Psoas muscle (tissue), 8 donors: ENCODE measurements at places on chromosomes 16 and 17. TPM values are rescaled to one million over a fixed set of nuclear protein-coding genes. Genes with fewer than 3 reads are reported as not detected.

DNA sequence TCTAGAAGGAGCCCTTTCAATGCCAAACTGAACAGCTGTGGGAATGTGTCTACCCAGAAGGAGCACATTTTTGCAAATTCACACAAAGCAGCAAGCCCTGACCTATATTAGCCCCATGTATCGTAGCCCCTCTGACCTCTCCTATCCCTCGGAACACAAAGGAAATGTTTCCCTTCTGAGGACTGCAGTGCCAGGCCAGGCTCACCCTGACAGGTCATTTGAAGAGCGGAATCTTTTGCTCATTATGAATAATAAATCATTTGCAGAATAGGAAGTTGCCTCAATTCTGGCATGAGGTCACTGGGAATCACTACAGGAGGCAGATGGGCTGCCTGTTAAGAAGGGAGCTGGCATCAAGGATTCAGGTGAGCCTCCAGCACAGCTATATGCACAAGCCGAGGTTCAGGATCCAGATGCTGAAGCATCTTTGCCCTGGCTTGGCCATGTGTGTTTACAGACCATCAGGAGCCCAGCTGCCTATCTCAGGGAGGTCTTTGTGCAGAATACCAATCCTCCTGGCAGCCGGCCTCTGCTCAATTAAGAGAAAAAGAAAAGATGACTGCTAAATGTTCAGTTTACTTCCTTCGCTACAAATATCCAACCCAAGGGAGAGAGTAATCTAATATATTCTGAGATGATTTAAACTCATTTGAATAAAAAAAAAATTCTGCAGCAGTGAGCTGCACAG, 119.4 kb downstream of the USP31 start:
- no peak for DNase-seq

DNA sequence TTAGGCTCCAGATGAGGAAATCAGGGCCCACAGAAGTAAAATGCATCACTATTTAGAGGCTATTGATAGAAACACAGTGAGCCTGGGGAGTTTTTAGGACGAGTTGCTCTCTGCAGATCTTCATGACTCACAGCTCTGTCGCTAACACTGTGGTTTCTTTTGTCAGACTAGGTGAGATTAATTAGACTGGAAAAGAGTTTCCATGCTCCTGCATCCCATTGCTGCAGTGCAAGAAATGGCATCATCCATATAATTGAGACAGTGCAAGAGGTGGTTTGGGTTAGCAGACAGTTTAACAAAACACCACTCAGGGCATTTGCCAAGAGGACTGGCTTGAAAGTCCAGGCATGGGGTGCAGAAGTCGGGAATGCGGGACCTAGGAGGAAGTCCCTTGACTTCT, 198.8 kb upstream of the CACNG5 start:
- DNase-seq: no peak

DNA sequence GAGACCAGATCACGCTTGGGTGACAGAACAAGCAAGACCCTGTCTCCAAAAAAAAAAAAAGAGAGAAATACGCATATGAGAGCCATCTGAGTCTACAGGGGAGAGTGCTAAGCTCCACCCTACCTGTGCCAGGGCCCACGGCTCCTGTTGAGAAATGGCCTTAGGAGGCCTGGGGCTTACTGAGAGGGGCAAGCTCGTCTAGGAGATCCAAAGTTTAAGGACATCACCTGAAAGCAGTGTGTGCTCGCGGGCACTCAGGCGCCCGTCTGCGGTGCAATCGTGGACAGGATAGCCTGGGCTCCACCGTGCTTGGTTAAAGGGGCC, 14.5 kb upstream of the BAIAP2 start:
- DNase-seq: no peak

- DNase-seq: peak; percentile 87
Observed at GRCh38 chr17:2982854-2983253, 80.6 kb downstream of the OR1D5 start.

DNA sequence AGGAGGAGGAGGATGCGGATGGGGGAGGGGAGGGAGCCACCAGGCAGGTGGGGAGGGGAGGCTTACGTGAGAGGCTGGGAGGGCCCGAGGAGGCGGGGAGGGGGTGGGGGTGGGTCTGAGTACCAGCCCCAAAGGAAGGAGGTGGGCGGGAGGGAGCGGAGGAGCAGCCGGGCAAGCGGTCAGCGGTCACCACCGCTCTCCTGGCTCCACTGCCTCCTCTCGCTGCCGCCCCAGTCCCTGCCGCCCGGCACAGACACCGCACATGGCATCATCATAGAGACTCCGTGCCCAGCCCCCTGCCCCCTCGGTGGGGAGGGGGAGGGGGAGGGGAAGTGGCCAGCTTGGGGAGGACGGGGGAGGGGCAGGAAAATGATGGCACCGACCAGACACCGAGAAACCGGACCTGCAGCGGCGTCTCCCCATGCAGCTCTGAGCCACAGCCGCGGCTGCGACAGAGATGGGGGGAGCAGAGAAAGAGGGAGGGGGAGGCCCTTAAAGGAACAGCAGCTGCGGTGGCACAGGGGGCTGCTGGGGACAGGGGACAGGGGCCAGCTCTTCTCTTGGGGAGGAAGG, at the start of gene TLCD3B:
Gene TLCD3B, minus strand, starts transcription at position 431 of the 573 bp plus-strand sequence. CDS start 744 bp downstream, outside the sequence.
- no peak for DNase-seq

GRCh38 chr17:51128076-51128475, 7.4 kb upstream of the SPAG9 start:
- DNase-seq: no peak

DNA sequence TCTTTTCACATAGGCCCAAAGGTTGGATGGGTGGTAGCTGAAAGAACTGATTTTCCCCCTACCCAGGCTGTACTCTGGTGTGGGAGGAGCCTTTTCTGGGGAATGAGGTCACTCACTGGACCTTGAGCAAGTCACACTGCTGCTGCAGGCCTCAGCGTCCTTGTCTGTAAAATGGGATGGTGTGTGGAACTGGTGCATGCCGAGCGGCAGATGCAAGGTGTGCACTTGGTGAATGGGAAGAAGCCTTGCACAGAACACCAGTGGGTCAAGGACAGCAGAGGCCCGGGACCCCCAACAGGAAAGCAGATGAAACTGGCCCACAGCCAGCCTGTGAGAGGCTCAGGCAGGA, 38.1 kb downstream of the ARHGAP27 start:
- no peak for DNase-seq

DNA sequence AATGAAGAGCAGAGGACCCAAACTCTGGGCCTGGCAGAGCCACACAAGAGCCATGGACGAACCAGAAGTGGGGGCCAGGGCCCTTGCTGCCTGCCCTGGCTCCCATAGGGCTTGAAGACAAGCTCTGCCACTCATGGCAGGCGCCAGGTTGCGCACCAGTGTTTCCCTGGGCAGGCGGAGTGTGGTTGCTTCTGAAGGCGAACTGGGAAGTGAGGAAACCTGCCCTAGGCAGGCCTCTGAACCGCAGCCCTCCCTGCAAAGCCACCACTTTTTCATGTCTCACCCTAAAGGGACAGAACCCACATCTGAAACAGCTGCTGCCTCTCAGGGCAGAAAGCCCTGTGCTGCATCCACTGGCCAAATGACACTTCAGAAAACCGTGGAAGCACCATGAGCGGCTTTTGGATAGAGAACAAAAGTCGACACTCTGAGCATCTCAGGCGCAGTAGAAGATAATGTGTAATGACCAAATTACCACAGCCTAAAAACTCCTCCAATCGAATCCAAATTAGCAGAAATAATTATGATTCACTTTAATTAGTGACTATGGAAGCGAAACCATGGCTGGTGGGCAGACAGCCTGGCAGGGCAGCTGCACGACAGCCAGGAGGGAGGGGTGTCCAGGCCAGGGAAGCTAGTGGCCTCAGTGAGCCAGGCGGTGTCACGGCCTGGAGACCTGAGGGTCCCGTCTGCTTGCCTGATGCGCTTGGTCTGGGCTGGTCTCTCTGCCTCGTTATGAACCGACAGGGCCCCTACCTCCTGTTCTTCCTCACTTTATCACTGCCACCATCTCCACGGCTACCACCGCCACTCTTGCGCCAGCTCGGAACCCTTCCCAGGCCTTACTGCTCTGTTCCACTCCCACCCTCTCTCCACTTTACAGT, 59.1 kb downstream of the PRMT7 start:
- peak; percentile 40 for DNase-seq

DNA sequence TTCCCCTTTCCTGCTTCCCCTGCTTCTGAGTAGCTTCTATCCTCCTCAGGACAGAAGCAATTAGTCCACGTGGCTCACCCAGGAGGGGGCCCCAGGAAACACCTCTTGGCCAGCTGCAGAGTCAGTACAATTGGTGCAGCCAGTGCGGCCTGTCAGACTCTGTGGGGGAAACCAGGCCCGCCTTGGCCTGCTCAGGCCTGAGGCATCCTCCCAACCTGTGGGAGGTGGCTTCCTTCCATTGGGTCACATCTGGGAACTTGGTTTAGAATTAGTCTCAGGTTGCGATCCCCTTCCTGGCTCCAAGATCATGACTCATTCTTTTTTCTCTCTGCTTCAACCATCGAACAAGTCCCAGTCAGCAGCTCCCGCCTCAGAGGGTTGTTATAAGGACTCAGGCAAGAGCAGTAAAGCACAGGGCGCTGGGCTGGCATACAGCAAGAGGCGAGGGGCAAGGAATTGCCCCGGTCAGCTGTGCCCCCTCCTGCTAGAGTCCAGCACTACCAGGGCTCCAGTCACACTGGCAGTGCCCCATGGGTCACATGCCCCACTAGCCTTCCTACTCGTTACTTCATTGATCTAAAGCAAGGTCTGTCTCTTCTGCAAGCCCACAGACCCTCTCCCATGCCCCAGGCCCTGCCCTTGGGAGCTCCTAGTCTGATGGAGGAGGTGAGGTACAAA, 8.1 kb upstream of the EPX start:
- no peak for DNase-seq

DNA sequence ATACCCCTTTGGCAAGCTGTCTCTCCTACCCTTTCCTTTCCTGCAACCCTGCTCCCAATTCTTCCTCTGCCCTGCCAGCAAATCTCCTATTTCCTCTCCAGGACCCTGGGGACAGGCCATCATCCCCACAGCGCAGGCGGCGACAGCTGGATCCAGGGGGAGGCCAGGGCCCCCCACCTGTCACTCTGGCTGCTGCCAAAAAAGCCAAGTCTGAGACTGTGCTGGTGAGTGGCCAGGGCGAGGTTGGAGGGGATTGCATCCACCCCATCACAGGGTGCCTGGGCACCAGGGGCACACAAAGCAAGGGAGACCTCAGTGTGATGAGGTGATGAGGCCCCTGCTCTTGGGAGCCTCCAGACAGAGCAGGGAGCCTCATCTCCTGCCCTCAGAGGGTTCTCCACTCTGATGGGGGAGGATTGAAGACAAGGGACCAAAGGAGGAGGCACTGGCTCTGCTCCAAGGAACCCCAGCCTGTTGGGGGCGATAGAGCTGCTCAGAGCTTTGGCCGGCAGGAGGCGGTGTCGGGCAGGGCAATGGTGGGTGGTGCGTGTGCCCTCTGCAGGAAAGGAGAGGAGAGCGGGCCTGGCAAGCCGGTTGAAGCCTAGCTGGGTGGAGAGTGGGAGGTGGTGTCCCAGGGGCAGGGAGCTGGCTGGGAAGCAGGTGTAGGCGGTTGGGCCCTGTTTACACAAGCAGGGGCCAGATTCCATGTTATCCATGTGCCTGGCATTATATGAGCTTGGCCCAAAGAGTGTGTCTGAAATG, 15.6 kb upstream of the PDK2 start:
- no peak for DNase-seq

DNA sequence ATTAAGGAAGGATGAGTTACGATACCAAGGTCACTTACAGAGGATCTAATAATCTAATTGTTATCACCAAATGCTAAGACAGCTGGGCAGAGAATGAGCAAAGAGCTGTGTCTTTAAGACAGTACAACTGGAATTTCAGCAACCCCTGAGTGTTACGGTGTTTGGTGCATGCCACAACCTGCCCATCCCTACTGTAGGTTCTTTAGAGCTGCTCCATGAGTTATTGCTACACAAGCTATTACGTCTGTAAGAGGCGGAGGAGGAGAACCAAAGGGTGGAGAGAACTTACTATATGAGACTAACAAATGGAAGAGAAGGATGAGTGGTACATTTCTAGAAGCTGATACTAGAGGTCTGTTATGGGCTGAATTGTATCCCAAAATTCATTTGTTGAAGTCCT, 14.2 kb upstream of the C17orf78 start:
- no peak for DNase-seq

GRCh38 chr16:89122322-89122851, 28.7 kb downstream of the ACSF3 start:
- peak; percentile 5 for DNase-seq

DNA sequence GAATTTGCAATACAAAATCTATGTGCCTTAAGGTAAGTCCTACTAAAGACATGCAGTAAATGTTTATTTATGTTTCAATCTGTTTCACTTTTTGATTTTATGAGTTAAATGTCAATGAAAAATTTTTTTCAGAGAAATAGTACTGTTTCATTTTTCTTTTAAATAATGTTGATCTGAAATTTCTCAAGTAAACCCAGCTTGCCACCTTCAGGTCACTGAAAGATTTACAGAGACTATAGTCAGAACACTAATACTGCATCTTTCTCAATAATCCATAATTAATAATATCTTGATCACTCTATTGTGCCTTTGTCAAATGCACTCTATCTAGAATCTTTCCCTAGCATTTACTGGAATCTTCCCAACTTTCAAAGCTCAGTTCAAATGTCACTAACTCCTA, 6.5 kb upstream of the DHX40 start:
- DNase-seq: no peak

Gene ITGAD
- polyA plus RNA-seq: not detected

GRCh38 chr16:25108054-25108453, 3.5 kb upstream of the LCMT1 start:
- no peak for DNase-seq

- DNase-seq: no peak
Observed at GRCh38 chr16:1917056-1917664, 1.1 kb downstream of the HS3ST6 start.

Gene RCVRN
- polyA plus RNA-seq: not detected

DNA sequence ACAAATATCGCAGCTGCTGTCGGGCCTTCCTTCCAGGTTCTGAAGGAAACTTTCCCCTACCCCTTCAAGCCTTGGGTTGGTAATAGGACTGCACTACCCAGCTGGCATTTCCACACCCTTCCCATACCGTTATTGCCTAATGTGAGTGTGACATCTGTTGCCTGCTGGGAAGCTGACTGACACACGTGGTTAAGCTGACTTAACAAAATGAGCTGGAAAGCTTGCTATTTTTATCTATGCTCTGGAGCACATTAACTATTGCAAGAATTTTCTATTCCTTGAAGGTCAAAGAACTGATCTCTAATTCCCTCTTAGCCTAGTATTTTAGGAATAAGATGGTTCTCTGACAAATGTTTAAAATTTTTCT, 79.5 kb downstream of the PMP22 start:
- peak; percentile 27 for DNase-seq

- peak; percentile 71 for DNase-seq
Observed at GRCh38 chr17:2347805-2348685, 10.7 kb downstream of the SGSM2 start.

GRCh38 chr16:11851294-11852091, at the start of gene RSL1D1:
TSS of gene RSL1D1 (minus strand) at chr16:11851542. CDS start at chr16:11851512, 30 bp downstream.
- peak; percentile 90 for DNase-seq

DNA sequence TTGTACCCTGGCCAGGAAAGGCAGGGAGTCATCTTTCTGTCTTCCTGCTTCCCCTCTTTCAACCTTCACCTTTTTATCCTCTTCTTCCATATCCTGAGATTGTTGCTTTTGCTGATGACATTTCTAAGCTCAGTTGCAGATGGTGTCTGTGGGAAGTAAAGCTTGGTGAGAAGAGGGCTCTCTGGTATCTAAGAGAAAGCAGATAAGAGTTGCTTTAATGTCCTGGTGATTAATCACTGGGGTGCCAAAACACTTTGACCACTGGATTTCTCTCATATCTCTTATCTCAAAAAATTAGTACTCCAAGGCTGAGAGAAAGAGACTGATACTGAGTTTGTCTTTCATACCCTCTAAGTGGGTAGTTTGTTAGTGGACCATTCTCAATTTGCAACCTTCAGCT, 71.3 kb downstream of the NEUROD2 start:
- DNase-seq: no peak
